Globus pallidus (tissue), 1 donor: ENCODE measurements at places on chromosomes 3 and 15.

DNA sequence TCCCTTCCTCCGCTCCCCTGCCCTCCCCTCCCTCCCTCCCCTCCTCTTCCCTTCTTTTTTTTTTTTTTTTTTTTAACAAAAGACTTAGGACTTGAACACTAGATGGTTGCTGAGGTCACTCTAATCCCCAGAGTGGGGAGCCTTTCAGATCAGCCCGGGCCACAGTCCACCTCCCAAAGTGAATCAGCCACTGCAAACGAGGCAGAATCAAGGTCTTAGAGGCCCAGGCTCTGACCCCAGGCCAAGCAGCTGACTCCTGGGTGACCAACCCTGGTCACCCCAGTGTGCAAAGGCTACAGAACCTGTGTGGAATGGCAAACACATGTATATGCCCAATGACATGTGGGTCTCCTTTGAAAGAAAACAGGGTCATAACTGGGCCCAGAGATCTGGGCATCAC lies 18.3 kb upstream of the EHD4 start:
- no peak for DNase-seq

DNA sequence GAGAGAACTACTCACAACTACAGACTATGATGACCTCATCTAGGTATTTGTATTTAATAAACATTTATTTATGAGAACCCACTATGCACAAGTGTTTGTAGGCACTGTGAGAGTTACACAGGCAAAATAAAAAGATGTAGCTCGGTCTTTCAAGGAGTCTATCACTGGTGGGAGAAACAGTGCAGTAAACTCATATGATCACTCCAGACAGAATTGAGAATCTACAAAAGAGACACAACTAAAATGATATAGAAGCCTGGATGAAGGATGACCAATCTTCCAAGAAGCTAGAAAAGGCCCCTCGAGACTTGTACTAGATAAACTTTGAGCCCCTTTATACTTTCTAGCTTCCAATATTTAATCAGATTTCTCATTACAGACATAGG lies 70.2 kb upstream of the ZBTB20 start:
- DNase-seq, result no peak

GRCh38 chr15:62275831-62276230 lies 110.7 kb upstream of the C2CD4B start:
- no peak for DNase-seq

- DNase-seq, result no peak
Measured at GRCh38 chr3:196902296-196902695, 34.6 kb downstream of the SENP5 start.

DNA sequence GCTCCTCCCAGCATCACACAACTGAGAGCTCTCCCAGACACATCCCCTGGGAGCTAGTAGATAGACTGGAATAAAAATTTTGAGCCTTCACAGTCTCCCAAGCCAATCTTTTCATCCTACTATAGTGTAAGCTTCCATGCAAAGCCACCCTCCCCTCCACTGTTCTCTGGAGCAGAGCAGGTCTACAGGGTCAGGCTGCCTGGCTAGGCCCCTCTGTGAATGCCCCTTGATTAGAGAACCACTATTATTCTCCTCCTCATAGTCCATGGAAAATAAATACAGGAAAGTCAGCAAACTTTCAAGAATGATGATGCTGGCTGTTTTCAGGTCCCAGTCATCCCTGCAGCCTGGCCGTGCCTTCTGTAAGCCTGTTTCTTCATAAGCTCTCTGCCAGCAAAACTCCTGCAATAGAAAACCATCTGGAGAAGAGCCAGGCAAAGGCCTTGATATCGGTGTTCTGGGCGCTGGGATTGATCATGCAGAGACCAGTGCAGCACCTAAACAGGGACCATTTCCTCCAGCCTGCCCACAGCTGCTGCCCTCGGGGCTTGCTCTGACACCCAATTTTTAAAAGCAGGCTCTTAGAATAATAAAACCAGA lies 51.7 kb downstream of the CRYGS start:
- no peak for DNase-seq

GRCh38 chr3:25960776-25961175 lies 170.9 kb downstream of the OXSM start:
- DNase-seq, result no peak

GRCh38 chr3:123075359-123075758 lies 8.5 kb downstream of the PDIA5 start:
- DNase-seq, result no peak
